GF-D8 (cell line): ENCODE measurements at places on chromosomes 5 and 9.
A peak's percentile ranks its signal among the peaks of the same experiment; 100 is the strongest.

DNA sequence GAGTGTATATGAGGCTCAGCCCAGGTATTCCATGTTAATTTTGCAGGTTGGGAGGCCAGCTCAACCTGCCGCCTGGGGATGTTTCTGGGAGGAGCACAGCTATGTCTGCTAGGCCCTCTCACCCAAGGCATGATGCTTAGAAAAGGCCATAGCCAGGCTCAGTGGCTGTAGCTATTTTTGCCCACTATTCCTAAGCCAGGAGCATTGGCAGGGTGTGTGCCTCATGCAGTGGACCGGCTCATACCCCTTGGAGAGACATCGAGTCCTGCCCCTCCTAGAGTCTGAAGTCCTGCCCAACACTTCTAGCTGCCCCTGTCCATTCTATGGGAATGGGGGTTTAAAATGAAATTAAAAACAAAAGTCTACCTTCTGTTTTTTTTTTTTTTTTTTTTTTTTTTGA is 22.3 kb downstream of the ADCY2 start:
- no peak for DNase-seq

DNA sequence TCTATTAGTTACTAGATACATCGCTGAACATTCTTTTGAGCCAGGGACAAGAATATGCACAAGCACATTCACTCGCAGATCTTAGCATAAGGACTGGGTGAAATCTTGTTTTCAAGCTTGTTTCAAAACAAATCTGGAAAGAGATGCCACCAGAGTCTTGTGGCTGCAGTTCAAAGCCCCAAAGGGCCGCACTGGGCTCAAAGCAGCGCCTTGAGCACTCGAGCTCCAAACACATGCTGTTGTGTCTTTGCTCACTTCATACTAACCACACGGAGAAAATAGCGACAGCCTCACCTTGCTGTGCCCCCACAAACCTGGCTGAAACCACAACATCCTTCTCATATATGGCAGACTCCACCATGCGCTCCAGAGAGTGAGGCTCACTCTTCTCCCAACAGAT is 34.2 kb upstream of the IL7R start:
- DNase-seq: no peak

- DNase-seq: no peak
These were observed 525.8 kb downstream of the CTNND2 start for GRCh38 chr5:11378461-11378860.

DNA sequence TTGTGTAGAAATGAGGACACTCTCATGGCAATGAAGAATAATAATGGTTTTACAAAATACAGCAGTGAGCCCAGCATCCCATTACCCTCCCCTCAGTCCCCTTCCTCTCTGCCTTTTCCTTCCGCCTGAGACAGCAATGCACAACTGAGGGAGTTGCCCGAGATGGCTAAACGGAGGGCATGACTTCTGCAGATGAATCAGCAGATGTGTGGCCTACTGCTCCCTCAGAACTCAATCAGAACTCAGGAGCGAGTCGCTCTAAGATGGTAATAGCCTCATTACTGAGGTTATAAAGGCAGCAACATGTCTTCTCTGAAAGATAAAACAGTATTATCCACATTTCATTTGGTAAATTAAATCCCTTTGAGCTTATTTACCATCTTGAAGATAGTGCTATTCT is 326.6 kb downstream of the ENC1 start:
- no peak for DNase-seq

DNA sequence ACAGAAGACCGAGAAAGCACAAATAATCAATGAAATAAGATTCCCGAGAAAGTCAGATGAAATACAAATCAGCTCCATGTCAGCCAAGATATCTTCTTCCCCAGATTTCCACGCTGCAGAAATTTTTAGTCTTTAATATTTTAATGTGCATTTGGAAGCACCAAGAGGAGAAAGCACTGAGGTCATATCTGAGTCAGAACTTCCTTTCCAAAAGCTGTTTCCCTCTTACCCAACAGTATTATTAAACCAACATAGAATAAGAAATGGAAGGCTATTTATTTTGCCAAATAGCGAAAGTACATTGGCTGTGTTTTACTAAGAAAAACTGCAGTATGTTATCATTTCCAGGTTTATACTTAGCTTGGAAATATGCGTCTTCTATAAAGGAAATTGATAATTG is 772.1 kb upstream of the CDH9 start:
- no peak for DNase-seq

- no peak for DNase-seq
These were observed 144.9 kb upstream of the DMRT1 start for GRCh38 chr9:696332-697323.

DNA sequence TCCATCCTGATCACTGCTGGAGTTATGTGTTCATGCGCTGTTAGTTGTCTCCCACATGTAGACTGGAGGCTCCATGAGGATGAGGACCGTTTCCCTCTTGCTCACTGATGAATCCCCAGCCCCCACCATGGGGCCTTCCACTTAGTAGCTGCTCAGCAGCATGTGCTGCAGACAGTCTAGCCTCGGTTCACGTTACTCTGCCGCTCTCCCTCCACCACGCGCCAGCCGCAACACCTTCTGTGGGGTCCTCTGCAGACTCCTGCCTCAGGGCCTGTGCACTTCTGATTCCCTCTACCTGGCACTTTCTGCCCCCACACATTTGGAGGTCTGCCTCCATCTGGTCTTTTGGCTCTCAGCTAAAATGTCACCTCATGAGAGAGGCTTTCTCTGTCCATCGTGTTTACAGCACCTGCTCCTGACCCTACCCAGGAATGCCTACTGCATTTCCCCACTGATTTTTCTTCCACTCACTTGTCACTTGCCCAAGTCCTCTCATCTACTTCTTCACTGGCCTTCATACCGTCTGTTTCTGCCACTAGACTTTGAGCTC is 36.3 kb downstream of the STK10 start:
- DNase-seq: no peak

- no peak for DNase-seq
These were observed 372.3 kb downstream of the ADGRV1 start for GRCh38 chr5:90930756-90931431.

- DNase-seq: no peak
These were observed 47.7 kb downstream of the FNIP1 start for GRCh38 chr5:131749138-131749537.

GRCh38 chr9:14488421-14489190 is 174.7 kb upstream of the NFIB start:
- no peak for DNase-seq

GRCh38 chr5:143695244-143695864 is 116.6 kb upstream of the HMHB1 start:
- DNase-seq: no peak

- no peak for DNase-seq
These were observed 38.9 kb upstream of the N4BP3 start for GRCh38 chr5:178074266-178074952.

- no peak for DNase-seq
These were observed 56.5 kb downstream of the ANKRD33B start for GRCh38 chr5:10620346-10620745.

- peak; percentile 29 for DNase-seq
These were observed 3.0 kb downstream of the NUDT2 start for GRCh38 chr9:34332076-34332964.

GRCh38 chr9:137988701-137989100 is 111.1 kb downstream of the CACNA1B start:
- no peak for DNase-seq

DNA sequence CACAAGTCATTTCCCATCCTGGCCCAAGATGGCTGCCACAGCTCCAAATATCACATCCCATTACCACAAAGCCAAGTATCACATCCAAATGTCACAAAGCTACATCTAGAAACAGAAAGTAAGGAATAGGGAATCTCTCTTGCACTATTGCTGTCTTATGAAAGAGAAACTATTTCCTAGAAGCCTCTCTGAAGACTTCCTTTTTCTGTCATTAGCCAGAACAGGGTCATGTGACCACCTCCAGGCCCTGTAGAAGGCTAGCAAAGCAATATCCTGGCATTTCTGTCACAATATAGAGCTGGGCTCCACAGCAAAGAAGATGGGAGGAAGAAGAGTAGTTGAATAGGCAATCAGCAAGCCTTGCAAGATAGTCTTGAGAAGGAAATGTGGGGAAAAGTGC is 99.2 kb downstream of the SH3TC2 start:
- DNase-seq: peak; percentile 2

- no peak for DNase-seq
These were observed 85.8 kb downstream of the DAP start for GRCh38 chr5:10675177-10675700.

- no peak for DNase-seq
These were observed 1.3 kb downstream of the S1PR3 start for GRCh38 chr9:88992556-88992955.

- no peak for DNase-seq
These were observed 444.8 kb downstream of the SPOCK1 start for GRCh38 chr5:137054335-137054734.
